ENCODE measurements at places on chromosomes 4 and X.

GRCh38 chr4:48226199-48226598, 43.4 kb downstream of the TEC start:
- no peak for ATAC-seq

DNA sequence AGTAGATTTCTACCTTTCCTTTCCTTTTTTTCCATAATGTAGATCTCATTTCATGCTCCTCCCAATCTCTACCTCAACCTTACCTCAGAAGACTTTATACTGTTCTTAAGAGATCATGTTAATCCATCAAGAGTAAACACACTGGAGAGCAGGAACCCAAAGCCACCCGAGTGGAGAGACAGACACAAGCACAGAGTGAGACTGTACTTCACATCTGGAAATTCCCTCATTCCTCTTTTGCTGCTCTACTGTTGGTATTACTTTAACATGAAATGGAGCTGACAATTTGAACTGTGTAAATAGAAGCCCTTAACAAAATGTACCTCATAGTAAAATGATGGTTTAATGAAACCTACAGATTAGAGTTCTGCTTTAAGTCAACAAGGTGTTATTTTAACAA, 105.7 kb upstream of the RASGEF1B start:
- no peak for ATAC-seq

- ATAC-seq = no peak
Measured at GRCh38 chrX:44698357-44698756, 145.5 kb upstream of the DUSP21 start.

GRCh38 chr4:152172146-152172545, 363.7 kb downstream of the FBXW7 start:
- ATAC-seq = no peak

- peak; percentile 7 for ATAC-seq
Measured at GRCh38 chr4:38673130-38673978, 9.4 kb downstream of the KLF3 start.

GRCh38 chr4:171601091-171601490, 212.1 kb upstream of the GALNTL6 start:
- ATAC-seq = no peak

DNA sequence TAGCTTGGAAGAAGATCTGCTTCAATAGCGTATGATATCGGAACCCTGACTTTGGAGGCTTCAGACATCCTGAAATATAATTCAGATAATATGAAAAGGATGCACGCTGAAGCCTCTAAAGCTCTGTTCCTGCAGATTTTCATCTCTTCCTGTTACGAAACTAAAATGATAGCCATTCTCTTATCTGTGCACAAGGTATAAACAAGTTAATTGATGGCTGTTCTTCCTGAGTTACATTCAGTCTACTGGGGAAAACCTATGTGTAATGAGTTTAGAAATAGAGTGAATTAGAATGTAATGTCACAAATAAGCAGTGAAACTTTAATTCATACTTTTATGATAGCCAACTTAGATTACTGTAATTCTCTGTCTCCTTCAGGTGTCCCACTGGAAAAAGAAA, 36.8 kb upstream of the AGA start:
- no peak for ATAC-seq

GRCh38 chrX:40871385-40872082, 136.2 kb upstream of the MED14 start:
- ATAC-seq = no peak

DNA sequence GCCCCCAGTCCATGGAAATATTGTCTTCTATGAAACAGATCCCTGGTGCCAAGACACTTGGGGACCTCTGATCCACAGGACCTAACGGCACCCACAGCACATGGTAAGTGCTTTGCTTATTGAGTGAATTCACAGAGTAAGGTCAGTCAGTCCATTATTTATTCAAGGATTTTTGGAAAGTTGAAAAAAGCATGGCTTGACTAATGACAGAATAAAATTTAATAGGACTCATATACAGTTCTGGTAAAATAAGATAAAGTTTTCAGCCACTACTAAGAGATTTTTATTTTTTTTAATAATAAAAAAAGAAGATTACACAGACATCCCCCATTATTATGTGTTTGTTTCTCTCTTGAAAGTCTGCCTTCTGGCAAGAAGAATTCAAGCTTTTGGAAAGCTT, 490.6 kb upstream of the HS3ST1 start:
- no peak for ATAC-seq

GRCh38 chr4:36043901-36044300, 200.4 kb downstream of the ARAP2 start:
- no peak for ATAC-seq

GRCh38 chr4:125444166-125444565, 129.4 kb downstream of the FAT4 start:
- ATAC-seq = no peak

GRCh38 chrX:118345045-118345463, 852 bp upstream of the WDR44 start:
- no peak for ATAC-seq

- peak; percentile 99 for ATAC-seq
Measured at GRCh38 chr4:81565142-81565870, 93.6 kb upstream of the RASGEF1B start.

DNA sequence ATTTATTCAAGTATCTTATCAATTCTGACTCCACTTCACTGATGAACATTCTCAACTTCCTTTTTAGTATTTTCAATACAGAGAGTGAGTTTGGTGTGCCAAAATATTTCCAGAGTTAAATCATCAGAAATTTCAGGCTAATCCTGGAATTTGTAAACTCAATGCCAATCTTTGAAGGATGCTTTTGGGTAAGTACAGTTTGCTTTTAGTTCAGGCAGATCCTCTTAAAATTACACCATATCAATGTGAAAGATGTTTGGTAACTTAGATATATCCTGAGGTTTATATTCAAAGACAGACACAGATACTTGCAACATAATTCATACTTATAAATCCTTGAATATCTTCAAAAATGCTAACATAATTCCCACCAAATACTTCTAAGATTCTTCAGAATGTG, 76.0 kb upstream of the FAM47B start:
- ATAC-seq = no peak

DNA sequence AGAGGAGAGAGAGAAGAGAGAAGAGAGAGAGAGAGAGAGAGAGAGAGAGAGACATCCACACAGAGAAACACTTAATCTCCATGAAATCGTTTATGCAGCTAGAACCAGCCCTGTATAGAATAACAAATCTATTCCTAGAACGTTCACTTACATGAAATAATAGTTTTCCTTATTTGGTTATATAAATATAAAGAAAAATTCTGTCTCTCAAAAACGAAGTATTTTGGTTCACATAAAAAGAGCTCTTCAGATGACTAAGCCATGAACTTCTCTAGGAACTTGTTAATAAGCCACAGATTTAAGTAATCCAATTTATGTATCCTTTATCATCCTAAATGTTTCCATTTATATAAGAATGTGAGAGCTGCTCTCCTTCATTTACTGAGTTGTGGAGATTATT, 1315.1 kb upstream of the PCDH7 start:
- ATAC-seq = no peak

DNA sequence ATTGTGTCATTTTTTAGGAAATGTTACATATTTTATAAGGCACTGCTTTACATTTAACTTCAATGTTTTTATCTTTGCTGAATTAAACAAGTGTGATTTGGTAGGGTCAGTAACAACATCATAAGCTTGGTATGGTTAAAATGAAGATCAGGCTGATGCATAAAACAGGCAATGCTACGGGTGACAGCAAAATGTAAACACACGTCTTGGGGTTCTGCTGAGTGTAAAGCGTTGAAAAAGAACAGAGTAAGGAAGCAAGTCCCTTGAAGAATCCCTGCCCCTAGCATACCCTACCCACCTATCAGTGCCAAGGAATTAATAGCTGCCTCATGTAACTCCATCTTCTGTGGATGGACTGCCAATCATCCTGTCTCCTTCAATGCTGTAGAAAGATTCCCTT, 157.0 kb downstream of the CBLL2 start:
- ATAC-seq = no peak

- ATAC-seq = no peak
Measured at GRCh38 chr4:70749313-70749712, 27.5 kb downstream of the RUFY3 start.

- no peak for ATAC-seq
Measured at GRCh38 chrX:140343226-140343868, 161.5 kb downstream of the SOX3 start.

DNA sequence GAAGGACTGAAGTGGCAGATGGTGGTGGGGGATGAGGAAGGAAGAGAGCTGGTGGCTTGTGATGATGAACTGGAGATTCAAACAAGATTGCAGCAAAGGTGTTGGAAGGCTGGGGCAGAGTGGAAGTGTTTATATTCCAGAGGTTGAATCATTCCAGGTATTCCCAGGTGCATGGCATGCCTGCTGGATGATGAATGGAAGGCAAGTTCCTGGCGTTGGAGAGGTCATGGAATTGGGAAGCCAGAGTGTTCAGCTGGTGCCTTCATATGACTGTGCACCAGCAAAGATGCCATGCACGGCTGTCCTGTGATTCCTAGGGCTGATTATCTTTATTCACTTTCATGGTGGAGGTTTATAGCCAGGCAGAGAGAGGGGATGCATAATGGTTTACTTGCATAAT, 135.8 kb upstream of the PUDP start:
- ATAC-seq = no peak

GRCh38 chr4:36159208-36159607, 85.1 kb downstream of the ARAP2 start:
- ATAC-seq = no peak

DNA sequence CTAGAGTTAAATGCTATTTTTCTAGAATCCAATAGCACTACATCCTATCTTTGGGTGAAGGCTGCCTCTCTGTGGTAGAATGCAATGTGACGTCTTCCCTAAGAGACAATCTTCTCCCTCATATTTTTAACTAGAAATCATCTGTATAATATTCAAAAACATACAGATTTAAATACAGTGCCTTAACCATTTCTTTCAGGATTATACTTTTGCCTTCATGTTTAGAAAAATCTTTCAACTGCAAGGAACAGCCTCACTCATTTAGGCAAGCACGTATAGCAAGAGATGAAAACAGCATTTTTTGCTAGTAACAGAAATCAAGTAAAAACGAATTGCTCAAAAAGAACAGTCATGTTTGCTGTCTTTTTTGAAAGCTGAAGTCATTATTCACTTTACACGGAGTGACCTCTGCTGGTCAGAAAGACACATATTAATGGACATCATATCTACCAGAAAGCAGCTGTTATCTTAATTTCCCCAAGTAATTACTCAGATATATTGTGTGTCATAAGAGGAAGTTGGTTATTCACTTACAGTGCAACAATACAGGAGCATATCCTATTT, 422.3 kb downstream of the STPG2 start:
- peak; percentile 67 for ATAC-seq

- no peak for ATAC-seq
Measured at GRCh38 chr4:6350646-6351045, 81.0 kb downstream of the WFS1 start.

GRCh38 chrX:34886011-34886410, 56.6 kb upstream of the FAM47B start:
- ATAC-seq = no peak

- ATAC-seq = peak; percentile 22
Measured at GRCh38 chrX:150983521-150984168, 510 bp downstream of the HMGB3 start.

GRCh38 chr4:14400307-14400706, 602.0 kb upstream of the CPEB2 start:
- no peak for ATAC-seq

- ATAC-seq = no peak
Measured at GRCh38 chr4:9808077-9808476, 26.6 kb downstream of the DRD5 start.

- ATAC-seq = no peak
Measured at GRCh38 chr4:118939169-118939783, 50.6 kb downstream of the SYNPO2 start.

- ATAC-seq = no peak
Measured at GRCh38 chrX:13216139-13216538, 103.7 kb downstream of the ATXN3L start.

GRCh38 chr4:9946170-9946569, 75.1 kb downstream of the SLC2A9 start:
- no peak for ATAC-seq

- ATAC-seq = no peak
Measured at GRCh38 chr4:15868111-15868510, 70.4 kb downstream of the FGFBP1 start.

GRCh38 chr4:41232406-41232805, 18.1 kb upstream of the APBB2 start:
- no peak for ATAC-seq

GRCh38 chrX:140766024-140766611, 56.6 kb downstream of the LINC00632 start:
- ATAC-seq = no peak

GRCh38 chrX:155127465-155127864, 56.2 kb downstream of the BRCC3 start:
- ATAC-seq = no peak

- no peak for ATAC-seq
Measured at GRCh38 chrX:13367950-13368349, 48.1 kb upstream of the ATXN3L start.

DNA sequence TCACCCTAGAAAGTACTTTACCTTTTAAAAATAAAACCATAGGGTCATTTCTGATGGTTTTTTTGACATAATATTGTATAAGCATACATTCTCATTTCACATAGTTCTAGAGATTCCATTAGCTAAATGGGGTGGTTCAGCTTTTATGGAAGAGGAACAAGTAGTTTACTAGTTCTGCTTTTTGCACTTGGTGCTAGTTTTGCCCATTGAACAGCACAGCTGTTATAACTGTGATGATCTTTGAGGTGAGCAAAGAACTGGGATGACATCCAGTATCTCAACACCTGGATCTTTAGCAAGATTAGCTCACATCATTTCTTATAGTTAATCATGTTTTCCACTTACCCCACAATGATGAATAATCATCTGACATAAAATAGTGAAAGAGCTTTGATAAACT, 40.9 kb downstream of the MOB1B start:
- no peak for ATAC-seq

DNA sequence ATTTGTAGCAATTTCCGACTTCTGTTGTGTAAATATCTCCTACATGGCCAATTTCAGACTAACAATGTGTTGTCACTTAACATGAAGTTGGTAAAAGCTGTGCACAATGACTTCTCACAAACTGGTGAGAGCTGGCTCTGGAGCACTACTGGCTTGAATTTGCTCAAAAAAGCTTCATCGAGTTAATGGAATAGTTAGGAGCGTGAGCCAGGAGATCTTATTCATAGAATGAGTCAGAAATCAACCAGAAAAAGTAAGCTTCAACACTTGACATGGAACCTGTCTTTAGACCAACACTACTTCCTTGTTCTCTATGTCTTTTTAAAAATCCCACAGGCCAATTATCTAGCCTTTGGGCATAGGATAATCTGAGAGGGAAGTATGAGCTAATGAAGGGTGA, 7.9 kb upstream of the CHRDL1 start:
- no peak for ATAC-seq

DNA sequence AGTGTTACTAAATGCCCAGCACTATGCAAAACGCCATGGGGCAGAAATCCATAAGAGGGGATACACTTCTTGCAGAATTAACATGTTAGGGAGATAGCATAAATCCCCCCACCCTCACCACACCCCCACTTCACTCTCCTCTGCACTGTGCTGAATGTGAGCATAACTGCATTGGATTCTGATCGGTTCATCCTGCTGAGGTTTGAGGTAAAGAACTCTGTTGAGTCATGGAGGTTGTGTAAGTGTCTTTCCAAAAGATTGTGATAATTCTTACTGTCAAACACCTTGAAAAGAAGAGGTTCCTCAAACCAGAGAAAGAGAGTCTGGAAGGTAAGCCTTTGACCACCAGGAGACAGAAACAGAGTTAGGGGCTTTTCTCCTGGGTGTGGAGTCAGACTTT, 43.6 kb downstream of the RBM47 start:
- no peak for ATAC-seq

- ATAC-seq = no peak
Measured at GRCh38 chrX:138853936-138854335, 142.4 kb upstream of the FGF13 start.

GRCh38 chr4:186724864-186725468, 1.3 kb upstream of the FAT1 start:
- ATAC-seq = no peak

Data from motor neuron (in vitro differentiated cells).